D341Med (cell line): ENCODE measurements at places on chromosomes 7 and 10.

GRCh38 chr10:33963729-33964128, 629.3 kb upstream of the NRP1 start:
- no peak for DNase-seq

- DNase-seq: peak; percentile 3
These were observed 208.4 kb upstream of the LRRTM3 start for GRCh38 chr10:66717231-66717981.

- DNase-seq: no peak
These were observed 9.2 kb upstream of the LRRN3 start for GRCh38 chr7:111081546-111082267.

DNA sequence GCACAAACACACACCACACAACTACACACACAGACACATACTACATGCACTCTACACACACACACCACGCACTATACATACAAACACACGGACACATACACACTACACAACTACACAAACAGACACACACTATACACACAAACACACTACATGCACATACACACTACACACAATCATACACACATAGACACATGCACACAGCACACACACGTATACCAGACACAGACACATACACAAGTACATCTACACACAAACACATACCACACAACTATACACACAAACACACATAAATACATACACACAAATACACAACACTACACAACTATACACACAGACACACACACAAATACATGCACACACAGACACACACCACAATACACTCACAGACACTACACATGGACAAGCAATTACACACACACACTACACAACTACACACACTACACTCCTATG, 4.6 kb downstream of the GPR15LG start:
- DNase-seq: no peak

DNA sequence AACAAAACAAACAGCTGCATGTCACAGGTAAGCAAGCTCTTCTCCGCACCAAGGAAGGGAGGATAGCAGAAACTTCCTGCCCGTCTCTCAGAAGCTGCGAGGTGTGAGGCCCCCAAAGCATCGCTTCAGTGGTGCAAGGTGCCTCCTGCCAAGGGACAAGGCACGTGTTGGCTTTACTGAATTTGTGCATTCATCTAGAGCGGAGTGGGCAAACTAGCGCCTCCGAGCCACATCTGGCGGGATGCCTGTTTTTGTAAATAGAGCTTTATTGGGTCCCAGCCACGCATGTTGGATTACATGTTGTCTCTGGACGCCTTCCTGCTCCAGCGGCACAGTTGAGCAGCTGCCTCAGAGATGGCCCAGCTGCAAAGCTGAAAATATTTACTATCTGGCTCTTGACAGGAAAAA, 27.7 kb downstream of the PHYH start:
- DNase-seq: no peak

DNA sequence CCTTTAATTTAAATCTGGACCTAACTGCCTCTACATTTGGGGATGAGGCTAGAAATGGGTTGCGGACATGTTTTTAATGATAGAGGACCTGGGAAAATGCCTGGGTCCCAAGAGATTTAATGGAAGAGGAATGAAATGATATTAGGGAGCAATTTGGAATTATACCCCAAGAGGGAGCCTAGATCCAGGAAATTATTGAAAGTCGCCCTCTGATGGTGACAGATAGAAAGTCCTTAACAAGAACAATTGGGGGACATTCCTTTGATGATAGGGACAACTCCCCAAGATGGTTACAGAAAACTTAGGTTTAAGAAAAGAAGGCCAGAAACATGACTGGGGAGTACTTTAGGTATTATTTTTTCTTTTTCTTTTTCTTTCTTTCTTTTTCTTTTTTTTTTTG, 9.5 kb upstream of the TSGA13 start:
- peak; percentile 39 for DNase-seq
